ENCODE measurements at places on chromosomes 7 and 10. TPM values are rescaled to one million over a fixed set of nuclear protein-coding genes. Genes with fewer than 3 reads are reported as not detected.

The PNLIPRP3 gene
- 0.05 TPM for polyA plus RNA-seq

The PAPOLB gene
- polyA plus RNA-seq, result 0.05 TPM

GRCh38 chr7:111043561-111043960 is 47.4 kb upstream of the LRRN3 start:
- H3K36me3 ChIP-seq, result no peaks in the 10 kb centered on the region
- H3K27me3 ChIP-seq, result no peaks in the 10 kb centered on the region
- H3K27ac ChIP-seq, result no peak overlapping the region
- peaks cover 2% of the 10 kb centered on the region for H3K4me1 ChIP-seq
- H3K4me3 ChIP-seq, result no peak overlapping the region
- DNase-seq, result no peak

DNA sequence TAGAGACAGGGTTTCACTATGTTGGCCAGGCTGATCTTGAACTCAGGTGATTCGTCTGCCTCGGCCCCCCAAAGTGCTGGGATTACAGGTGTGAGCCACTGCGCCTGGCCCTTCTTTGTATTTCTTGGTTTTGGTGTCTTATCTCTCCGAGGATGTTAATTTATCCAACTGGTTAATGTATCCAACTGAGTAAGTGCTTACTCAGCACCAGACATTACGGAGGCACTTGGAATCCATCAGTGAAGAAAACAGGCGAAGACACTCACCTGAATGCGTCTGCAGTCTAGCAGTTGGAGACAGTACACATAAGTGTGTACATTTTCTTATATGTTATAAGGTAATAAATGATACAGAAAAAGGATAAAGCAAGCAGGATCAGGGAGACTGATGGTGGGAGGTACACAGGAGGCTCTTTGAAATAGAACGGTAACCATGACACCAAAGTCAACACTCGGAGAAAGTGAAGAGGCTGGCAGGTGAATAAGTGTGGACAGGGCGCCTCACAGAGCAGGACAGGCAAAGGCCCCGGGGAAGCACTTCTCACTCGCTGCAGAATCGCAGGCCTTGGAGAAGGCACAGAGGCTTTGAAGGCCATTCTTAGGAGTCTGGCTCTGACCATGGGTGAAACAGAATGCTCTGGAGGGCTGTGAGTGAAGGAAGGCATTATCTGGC is 73.1 kb downstream of the LANCL2 start:
- H3K27ac ChIP-seq, result no peak overlapping the region
- H3K4me1 ChIP-seq, result peaks cover 26% of the 10 kb centered on the region

- no peaks in the 10 kb centered on the region for H3K4me1 ChIP-seq
- no peaks in the 10 kb centered on the region for H3K27me3 ChIP-seq
- no peaks in the 10 kb centered on the region for H3K36me3 ChIP-seq
- no peak overlapping the region for H3K27ac ChIP-seq
Observed at GRCh38 chr7:69871213-69871885, 273.1 kb downstream of the AUTS2 start.

DNA sequence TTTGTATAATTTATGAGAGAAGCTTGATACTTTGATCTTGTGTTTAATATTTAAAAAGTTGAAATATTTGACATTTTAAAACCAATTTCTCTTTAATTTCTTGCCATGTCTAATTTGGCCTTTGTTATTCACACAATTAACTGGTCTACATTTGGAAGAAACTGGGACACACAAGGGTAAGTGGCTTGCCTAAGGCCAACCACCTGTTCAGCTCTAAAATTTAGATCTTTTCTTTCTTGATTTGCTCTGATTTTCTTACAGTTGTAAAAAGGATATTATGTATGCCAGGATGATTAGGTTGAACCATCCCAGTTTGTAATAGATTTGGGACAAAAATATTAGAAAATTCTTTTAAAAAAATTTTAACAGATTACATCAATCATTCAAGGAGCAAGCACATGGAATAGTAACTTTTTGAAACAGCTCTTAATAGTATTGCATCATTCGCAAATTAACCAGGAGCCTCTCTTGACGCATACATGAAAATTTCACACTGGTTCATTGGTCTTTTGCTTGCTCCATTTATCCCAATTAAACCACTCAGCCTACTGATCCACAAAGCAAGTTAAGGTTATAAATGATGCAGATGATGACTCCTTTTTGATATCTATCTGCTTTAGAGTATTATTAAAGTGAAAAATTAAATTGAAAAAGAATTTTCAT is 222.4 kb upstream of the SLC26A5 start:
- no peak for DNase-seq
- no peaks in the 10 kb centered on the region for H3K27me3 ChIP-seq
- H3K4me3 ChIP-seq, result no peak overlapping the region
- H3K36me3 ChIP-seq, result no peaks in the 10 kb centered on the region
- H3K27ac ChIP-seq, result no peak overlapping the region
- H3K4me1 ChIP-seq, result no peaks in the 10 kb centered on the region

The PIK3CG gene
- 2.0 TPM for polyA plus RNA-seq

Data from muscle of leg (tissue), 16 donors.